ENCODE measurements at places on chromosomes 13 and 19.
A peak's percentile ranks its signal among the peaks of the same experiment; 100 is the strongest.

GRCh38 chr19:11814700-11815035 lies 595 bp downstream of the ZNF440 start:
- no peak for DNase-seq

DNA sequence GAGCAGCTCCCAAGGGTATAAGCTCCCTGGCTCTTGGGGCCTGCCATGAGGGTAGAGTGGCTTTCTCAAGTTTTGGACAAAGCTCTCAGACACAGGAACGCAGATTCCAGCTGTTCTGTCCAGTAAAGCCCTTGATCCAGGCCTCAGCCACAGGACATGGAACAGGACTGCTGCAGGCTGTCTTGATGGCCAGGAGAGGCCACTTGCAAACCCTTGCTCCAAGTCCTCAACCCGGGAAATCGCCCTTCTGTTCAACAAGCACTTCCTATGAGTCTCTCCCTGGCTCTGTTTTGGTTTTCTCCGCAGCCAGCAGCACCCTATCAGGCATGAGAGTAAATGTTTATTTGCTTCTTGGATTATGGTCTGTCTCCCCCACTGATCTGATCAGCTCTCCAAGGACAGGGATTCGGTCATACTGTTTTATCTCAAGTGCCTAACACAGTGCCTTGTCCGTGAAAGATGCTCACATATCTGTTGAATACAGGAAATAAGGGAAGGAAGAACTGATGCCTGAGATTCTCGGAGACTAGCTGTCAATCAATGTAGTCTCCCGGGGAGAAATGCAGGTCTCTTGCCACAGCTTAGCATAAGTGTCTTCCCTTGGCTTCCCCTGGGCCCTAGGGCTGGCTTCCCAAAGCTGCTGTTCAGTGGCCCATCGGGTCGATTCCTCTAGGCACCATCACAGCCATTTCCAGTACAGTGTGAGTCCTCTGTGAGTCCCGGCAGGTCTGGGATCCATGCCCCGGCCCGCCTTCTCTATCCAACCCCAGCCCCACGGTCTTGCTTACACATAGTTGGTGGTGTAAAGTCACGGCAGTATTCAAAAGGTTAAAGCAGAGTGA lies 90.8 kb downstream of the TSHZ3 start:
- no peak for DNase-seq

GRCh38 chr13:110367620-110368019 lies 60.5 kb downstream of the COL4A2 start:
- DNase-seq = no peak

- no peak for DNase-seq
These were observed 46.7 kb downstream of the ZNF846 start for GRCh38 chr19:9721861-9722260.

DNA sequence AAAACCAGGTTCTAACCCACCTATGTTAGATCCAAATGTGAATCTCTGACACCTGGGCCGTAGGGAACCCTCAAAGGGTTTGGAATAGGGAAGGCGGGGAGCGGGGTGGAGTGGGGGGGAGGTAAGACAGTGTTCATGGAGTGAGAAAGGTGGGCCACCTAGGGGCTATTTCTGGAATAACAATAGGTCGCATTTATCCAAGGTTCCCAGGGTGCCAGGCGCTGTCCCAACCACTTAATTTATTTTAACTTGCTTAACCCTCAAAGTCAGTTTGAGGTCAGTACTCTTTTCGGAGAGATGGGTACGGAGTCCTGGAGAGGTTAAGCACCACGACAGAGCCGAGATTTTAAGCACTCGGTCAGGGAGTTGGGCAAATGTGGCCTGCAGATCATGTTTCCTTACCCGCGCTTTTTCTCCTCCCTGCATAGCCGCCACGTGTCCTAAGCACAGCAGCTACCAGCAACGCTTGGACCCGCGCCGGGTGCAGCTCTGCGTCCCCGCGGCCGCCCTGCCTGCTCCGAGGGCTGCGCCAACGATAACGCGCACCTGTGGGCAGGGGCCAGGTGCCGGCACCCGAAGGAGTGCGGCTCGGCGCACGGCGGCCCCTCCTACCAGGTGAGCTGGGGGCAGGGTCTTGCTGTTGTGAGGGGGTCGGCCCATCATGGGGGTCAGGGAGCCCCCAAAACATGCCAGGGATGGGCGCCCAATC lies 25.0 kb upstream of the FXYD3 start:
- no peak for DNase-seq

DNA sequence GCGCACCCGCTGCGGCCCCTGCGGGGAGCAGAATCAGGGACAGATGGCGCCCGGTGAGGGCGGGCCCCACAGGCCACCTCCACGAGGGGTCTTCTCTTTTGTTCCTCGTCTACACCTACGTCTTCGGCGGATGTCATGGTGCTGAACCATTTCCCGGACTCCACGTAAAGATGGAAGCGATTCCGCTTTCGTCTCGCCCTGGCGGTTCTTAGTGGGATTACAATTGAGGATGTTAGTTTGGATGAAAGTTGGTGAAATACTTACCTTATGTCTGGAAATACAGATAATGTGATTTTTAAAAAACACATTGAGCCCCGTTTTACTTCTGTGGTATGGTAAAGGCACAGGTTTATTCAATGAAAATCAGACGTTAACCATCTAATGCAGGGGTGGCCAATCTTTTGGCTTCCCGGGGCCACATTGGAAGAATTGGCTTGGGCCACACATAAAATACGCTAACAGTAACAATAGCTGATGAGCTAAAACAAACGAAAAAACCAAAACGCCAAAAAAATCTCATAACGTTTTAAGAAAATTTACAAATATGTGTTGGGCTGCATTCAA lies 1.4 kb upstream of the ZMYM5 start:
- DNase-seq = peak; percentile 51
